Muscle of back (tissue), 13 donors: ENCODE measurements at places on chromosomes 11 and 22. TPM values are rescaled to one million over a fixed set of nuclear protein-coding genes. Genes with fewer than 3 reads are reported as not detected.

Gene MN1
- 21.0 TPM for polyA plus RNA-seq

Gene FAR1
- polyA plus RNA-seq: 56.1 TPM

GRCh38 chr22:26903030-26903856 is 245.9 kb downstream of the MIAT start:
- DNase-seq: no peak

Gene C11orf68
- 31.3 TPM for polyA plus RNA-seq

GRCh38 chr11:33490842-33491370 is 209.7 kb downstream of the C11orf91 start:
- no peak for DNase-seq

Gene MIAT
- 0.22 TPM for polyA plus RNA-seq

Gene MPPED2
- 9.2 TPM for polyA plus RNA-seq

DNA sequence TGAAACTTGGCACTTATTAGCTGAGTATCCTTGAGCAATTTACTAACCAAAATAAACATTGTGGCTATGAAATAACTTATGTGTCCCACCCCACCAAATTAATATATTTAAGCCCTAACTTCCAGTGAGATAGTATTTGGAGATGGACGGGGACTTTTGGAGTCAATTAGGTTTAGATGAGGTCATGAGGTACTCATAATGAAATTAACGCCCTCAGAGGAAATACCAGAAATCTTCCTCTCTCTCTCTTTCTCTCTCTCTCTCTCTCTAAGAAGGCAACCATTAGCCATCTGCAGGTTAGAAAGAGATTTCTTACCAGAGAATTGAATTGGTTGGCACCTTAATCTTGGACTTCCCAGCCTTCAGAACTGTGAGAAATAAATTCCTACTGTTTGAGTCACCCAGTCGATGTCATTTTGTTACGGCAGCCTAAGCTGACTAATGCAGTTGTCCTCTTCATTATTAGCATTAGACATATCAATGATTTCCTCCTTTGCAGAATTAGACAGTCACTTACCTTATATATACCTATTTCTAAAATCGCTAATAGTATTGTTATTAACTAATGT is 1284.0 kb downstream of the FAM181B start:
- no peak for DNase-seq

- DNase-seq: no peak
Observed at GRCh38 chr22:30444632-30445437, 19.3 kb downstream of the MTFP1 start.

Gene AQP11
- polyA plus RNA-seq: 1.9 TPM

DNA sequence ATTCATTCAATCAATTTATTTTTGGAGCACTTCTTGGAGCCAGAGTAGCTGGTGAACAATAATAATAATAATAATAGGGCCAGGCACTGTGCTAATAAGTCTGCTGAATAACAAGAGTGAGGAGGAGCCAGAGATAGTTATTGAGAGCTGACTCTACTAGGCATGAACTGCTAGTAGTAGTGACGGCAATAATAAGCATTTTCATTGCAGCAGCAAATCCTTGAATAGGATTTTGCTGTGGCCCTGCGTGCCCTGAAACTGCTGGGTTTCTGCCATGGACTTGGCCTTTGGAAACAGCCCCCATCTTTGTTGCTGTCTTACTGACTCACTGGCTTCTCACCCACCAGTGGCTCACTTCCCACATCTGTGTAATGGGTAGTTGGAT is 545.9 kb downstream of the MIAT start:
- DNase-seq: no peak

- peak; percentile 7 for DNase-seq
Observed at GRCh38 chr11:109696191-109696897, 274.4 kb downstream of the C11orf87 start.

Gene MAP6
- 12.4 TPM for polyA plus RNA-seq

- DNase-seq: no peak
Observed at GRCh38 chr11:33706966-33707365, 6.3 kb upstream of the C11orf91 start.

Gene IGSF9B
- polyA plus RNA-seq: 14.4 TPM

DNA sequence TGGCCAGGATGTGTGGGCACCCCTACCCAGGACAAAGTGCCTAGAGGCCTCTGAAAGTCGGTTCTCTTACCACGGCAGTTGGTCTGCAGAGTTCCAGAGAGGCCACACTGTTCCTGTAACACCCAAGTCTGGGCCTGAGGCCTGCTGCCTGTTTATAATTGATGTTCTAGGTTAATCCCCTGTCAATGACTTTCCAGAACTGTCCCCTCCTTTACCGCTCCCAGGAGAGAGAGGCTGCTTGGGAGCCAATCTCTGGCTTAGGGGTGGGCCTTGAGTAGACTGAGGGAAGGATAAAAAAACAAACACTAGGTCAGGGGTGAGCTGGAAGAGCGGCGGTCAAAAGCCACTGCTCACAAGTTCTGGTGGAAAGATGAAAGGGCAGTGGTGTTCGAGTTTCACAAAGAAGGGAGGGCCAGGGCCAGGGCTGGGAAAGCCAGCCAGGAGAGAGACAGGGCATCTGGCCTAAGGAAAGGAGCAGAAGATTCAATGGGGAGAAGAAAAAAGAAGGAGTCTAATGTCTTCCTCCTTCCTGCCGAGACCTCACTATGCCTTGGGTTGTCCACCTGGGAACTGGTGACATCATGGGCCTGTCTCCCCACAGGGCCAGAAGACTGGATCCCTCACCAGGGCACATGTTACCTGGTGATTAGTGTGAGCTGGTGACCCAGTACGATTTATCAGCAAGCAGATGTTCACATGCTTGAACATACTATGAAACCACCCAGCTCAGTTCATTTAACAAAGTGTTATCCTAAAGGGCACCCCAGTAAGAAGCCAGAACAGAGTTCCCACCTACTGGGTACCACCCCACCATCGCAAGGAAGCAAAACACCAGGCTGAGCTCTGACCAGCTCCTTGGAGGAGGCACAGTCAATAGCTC is 50.2 kb downstream of the PC start:
- no peak for DNase-seq

DNA sequence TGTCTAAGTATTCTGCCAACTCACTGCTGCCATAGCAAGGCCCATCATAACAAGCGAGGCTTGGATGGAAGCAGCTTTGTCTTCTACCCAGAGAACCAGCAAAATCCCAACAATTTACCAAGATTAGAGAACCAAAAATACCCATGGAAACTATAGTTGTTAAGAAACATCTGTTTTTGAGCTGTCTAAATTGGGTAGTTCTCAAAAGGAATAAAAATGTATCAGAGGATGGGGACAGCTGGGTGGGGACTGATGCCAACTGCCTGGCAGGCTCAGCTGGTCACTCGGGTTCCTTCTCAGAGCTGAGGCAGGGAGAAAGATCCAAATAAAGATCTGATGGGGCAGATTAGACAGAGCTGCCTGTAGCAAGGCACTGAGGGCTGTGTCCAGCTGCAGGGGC is 85.9 kb upstream of the GRK3 start:
- peak; percentile 45 for DNase-seq

Gene CHCHD10
- polyA plus RNA-seq: 55.9 TPM

DNA sequence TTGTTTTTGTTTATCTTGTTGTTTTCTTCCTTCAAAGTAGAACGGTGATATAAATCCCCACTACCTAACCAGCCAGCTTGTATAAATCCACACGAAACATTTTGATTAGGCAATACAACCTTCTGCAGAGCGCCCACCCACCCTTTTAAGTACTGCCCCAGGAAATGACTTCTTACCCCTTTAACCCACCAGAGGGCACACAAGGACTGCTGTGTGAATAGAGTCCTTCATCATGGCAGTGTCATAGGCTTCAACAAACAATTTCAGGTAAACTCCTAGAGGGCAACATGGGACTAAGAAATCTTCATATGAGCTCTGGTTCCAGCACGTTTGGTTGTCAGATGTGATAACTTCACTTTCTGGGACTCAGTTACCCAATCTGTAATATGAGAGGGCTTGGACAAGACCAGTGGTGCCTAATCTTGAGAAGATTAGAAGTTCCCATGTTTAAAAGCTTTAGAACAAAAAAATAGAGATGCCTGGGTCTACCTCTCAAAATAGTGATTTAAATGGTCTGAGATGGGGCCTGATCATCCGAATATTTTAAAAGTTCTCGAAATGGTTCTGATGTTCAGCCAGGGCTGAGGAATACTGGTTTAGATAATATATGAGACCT is 56.1 kb downstream of the PIWIL4 start:
- peak; percentile 66 for DNase-seq

Gene PKDREJ
- polyA plus RNA-seq: 0.24 TPM

Gene CARD16
- polyA plus RNA-seq: 20.4 TPM

Gene HMOX1
- 12.1 TPM for polyA plus RNA-seq

- no peak for DNase-seq
Observed at GRCh38 chr11:125221461-125221860, 56.9 kb downstream of the PKNOX2 start.

Gene PRRG4
- polyA plus RNA-seq: 0.14 TPM

Gene OR10A6
- not detected for polyA plus RNA-seq

GRCh38 chr11:34270711-34271110 is 87.1 kb downstream of the ABTB2 start:
- no peak for DNase-seq

Gene SLC15A3
- 26.0 TPM for polyA plus RNA-seq

DNA sequence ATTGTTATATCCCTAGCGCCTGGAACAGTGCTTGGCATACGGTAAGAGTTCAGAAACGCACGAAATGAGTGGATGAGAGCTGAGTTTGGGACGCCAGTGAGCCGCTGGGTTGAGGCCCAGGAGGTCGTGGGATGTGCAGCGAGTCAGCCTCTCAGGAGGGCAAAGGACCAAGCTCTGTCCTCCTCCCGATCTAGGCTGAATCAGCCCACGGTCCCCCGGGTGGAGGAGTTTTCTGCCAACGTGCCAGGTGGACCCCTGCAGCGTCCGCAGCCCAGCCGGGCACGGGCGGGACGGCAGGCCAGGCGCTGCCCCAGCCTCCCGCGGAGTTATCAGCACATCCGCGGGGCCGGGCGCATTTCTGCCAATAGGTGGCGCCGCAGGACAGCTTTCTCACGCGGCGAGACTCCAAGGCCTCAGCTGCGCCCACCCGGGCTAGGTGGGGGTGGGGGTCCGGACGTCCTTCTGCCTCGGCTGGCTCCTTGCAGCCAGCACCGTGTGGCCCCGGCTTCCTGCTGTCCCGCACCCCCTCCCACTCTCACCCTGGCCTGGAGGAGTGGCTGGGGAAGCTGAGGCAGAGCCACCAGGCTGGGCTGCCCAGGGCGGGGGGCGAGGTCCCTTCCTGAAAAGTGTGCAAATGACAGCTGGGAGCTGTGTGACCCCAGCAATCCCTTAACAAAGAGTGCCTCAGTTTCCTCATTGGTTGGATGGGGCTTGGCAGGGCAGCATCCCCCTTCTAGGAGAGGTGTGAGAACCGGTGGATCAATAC is 2.2 kb upstream of the RPS19BP1 start:
- peak; percentile 85 for DNase-seq

Gene HSPB2
- 76.6 TPM for polyA plus RNA-seq

DNA sequence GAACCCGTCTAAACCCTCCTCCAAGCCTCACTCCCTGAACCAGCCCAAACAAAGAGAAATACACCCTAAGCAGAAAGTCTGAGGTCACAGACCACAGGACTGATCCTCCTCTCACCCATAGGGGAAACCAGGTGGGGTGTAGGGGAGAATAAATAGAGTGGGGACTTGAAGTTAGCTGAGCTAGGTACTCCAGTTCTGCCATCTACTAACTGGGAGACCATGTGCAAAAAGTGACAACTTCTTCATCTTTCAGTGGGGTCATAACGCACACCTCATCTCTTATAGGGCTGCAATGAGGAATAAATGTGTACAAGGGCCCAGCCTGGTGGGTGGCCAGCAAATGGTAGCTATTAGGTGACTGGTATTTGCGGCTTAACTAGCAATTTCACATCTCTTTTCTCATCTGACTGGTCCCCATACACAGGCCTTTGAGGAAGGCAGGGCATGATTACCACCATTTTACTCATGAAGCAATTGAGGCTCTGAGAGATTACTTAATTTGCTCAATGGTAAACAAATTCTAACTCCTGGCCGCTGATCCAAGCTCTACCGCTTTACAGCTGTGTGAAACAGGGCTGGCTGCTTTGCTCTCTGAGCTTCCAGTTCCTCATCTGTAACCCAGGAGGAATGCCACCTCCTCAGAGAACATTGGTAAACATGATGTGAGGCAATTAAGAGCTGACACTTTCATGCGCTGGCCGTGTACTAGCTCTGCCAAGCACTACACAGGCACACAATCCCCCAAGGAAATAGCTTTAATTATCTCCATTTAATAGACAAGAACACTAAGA is 16.6 kb downstream of the TBC1D10A start:
- no peak for DNase-seq

Gene NTM
- 23.0 TPM for polyA plus RNA-seq

Gene CDC42BPG
- 2.8 TPM for polyA plus RNA-seq

DNA sequence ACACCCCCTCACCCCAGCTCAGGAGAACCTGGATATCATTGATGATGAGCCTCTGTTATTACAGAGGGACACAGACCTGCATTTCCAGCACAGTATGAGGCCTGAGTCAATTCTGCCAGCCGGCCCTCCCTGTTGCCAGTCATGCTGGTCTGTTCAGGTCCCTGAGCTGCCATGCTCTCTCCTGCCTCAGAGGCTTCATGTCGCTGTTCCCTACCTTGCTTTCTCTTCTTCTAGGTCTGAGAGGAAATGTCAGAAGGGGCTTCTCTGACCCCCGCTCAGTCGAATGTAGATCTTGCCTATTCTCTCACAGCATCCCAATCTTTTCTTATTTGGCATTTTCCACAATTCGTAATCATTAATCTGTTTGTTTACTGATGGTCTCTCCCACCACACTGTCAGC is 21.8 kb upstream of the ABCC8 start:
- DNase-seq: no peak

Gene TMEM223
- polyA plus RNA-seq: 17.0 TPM

Gene KREMEN1
- polyA plus RNA-seq: 71.7 TPM

Gene DNAJB7
- 0.72 TPM for polyA plus RNA-seq

Gene FRMD8
- polyA plus RNA-seq: 12.7 TPM

Gene PIK3IP1
- polyA plus RNA-seq: 4.4 TPM

DNA sequence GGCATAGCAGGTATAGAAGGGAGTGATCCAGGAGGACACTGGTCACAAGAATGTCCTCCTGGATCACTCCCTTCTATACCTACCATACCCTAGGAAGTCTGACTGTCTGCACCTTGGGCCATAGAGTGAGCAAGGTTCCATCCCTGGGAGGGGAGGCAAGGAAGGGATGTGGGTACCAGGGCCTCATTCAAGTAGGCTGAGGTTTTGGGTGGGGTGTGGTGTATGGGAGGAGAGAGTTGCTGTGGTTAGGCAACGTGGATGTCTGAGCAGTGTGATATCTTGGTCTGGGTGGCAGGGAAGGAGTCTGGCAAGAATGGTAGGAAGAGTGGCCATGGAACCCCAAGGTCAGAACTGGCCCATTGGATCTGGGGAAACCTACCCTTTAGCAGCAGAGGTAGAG is 13.2 kb downstream of the PPFIBP2 start:
- no peak for DNase-seq

DNA sequence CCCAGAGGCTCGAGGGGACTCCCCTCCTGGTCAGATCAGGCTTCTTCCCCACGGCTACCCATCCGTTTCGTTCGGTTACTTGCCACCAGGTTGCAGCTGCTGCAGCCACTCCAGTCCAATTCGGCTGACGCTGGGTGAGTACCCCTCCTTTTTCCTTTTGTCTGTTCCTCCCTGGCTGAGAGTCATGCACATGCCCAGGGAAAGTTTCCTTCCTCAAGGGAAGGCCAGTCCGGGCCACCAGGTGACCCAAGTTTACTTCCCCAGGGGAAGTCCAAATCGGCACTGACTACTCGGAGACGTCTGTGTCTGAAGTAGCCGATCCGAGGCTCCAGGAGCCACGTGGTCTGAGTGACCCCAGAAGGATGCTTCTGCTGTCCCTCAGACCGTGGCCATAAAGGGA is 13.2 kb upstream of the OR56A3 start:
- no peak for DNase-seq

- peak; percentile 43 for DNase-seq
Observed at GRCh38 chr11:62593434-62594044, 2.2 kb upstream of the TUT1 start.

Gene FREY1
- 0.36 TPM for polyA plus RNA-seq

- DNase-seq: no peak
Observed at GRCh38 chr11:65857500-65857852, 504 bp downstream of the CFL1 start.
